ENCODE measurements at places on chromosomes 7 and 10. TPM values are rescaled to one million over a fixed set of nuclear protein-coding genes. Genes with fewer than 3 reads are reported as not detected.

GRCh38 chr7:151205730-151206129 lies 4.6 kb downstream of the H2BK1 start:
- no peak for DNase-seq

DNA sequence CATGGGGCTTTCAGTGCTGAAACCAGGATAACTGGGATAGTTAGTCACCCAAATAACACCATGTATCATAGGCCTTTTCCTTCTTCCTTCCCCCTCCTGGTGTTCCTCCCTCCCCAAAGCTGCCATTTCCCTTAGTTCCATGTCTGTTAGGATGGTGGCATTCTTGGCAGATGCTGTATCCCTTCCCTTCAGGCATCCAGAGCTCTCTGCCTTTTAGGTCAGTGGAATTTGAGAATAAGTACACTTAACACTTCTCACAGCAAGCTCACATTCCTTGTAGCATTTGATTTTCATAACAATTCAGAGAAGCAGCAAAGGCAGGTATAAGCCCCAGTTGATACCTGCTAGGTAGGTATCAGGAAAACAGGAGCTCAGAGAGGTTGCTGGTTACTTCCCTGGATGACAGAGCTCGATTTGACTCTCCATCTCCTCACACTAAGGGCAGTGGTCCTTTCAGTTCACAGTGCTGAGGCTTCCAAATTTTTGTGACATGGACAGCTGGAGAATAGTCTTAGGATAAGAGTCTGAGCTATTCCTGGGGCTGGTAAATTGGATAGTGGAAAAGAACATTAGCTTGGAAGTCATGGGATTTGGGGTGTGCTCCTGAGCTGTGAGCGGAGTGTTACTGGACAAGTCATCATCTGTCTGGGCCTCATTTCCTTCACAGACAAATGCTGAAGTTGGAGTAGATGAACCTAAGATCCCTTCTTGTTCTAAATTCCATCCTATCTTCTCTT lies 108.7 kb upstream of the RHOBTB1 start:
- DNase-seq: no peak

GRCh38 chr7:94389381-94389780 lies 5.3 kb upstream of the COL1A2 start:
- DNase-seq: no peak

DNA sequence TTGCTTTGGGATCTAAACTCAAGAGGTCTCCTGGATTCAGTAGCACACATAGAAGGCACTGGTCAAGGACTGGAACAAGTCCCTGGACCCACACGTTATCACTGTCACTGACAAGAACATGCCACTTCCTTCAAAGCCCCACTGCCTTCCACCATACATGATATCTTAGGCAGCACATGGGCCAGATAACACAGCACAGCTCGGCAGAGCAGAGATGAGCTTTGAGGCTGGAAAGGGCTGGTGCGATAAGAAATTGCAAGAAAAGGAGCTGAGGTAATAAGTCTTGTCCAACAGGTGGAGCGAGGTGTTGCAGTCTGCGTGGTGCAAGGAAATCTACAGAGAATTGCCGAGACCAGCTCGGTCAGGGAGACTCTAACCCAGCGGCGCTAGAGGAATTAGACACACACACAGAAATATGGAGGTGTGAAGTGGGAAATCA lies 139.8 kb upstream of the CDK13 start:
- no peak for DNase-seq

DNA sequence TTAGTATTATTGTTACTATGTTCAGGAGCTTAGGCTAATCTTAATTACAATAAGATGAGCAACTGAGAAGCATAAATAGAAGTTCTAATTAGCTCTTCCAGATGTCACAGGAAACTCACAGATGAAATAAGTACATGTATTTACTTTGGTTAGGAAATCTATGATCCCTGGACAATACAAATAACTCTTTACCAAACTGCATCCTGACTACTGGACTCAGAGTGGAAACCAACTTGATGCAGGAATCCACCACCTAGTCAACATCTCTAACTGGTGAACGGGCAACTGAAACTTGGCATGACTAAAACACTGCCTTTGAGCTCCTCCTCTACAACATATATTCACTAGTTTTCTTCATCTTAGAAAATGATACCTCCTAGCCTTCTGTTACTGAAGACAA lies 193.2 kb downstream of the AGMO start:
- no peak for DNase-seq

GRCh38 chr7:151806952-151807775 lies 69.8 kb downstream of the PRKAG2 start:
- no peak for DNase-seq

TAS2R60 gene
- not detected for polyA plus RNA-seq

MAT1A gene
- polyA plus RNA-seq: not detected

MUC12 gene
- 0.89 TPM for polyA plus RNA-seq

UCN3 gene
- not detected for polyA plus RNA-seq

LIPK gene
- polyA plus RNA-seq: not detected

LBX1 gene
- not detected for polyA plus RNA-seq

ANKRD1 gene
- 3.2 TPM for polyA plus RNA-seq

HNRNPF gene
- 172 TPM for polyA plus RNA-seq

Data from BJ (cell line).